GM18507 (cell line): ENCODE measurements at places on chromosomes 6 and 20.

GRCh38 chr6:62623846-62624532, 338.0 kb upstream of the KHDRBS2 start:
- no peak for DNase-seq

DNA sequence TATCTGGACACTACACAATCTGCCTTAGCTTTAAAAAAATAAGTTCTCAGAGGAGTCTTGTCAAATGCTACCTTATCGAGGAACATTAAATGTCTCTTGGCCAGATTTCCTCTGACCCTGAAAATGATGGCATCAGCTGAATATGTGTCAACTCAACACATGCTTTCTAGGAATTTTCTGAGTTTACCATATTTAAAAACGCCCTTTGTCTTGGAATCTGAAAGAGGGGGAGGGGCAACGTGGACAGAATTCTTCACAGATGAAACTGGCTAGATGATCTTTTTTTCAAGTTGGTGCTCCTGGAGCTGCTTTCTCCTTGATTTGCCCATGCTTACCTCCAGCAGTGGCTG, 5.1 kb downstream of the SOX4 start:
- DNase-seq, result no peak

GRCh38 chr6:100568255-100568654, 103.5 kb upstream of the SIM1 start:
- DNase-seq, result no peak

- no peak for DNase-seq
These were observed 163.6 kb downstream of the SYNDIG1 start for GRCh38 chr20:24633026-24633425.

GRCh38 chr6:139378226-139378625, 3.8 kb upstream of the CITED2 start:
- DNase-seq, result no peak

DNA sequence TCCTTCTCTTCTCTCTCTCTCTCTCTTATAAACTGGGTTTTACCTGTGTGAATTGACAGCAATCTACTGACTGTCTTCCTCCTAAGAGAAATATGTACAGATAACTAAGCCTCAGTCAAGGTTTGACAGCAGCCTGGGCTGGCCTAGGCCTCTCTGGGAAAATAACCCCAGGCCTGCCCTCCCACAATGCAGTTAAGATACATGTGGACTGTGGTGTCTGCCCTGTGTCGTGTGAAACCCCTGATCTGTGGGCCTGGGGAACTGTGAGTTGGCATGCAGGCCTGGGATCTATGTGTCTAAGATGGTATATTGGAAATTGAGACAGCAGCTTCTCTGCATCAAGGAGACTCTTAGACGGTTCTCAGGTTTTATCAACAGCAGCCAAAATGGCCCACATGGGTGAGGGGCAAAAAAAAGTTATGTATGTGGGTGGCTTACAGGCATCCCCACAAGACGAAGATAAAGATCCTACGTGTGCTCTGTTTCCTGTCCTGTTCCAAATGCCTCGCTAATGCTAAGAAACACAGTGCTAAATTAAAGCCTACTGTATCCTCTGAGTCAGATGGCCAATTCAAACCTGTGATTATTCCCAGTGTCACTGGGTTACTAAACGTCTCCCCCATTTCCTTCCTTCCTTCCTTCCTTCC, 19.0 kb downstream of the LRFN2 start:
- no peak for DNase-seq

- DNase-seq, result no peak
These were observed 489.8 kb upstream of the SOX4 start for GRCh38 chr6:21103626-21104224.

DNA sequence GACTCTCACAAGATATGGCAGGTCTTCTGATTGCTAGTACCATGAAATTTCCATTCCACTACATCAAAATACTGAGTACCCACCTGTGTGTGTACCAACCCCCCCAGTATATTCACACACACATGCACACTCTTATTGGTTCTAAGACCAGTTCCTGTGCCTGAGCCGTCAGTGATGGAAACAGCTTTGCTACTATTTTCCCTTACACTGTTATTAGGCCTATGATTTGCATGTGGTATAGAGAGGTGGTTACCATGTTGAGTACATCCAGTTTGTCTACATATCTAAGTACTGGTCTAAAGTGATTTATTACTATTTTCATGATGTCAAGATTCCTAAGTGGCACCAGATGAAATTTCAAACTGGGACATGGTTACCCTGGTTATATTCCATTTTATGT, 459.9 kb downstream of the BCKDHB start:
- no peak for DNase-seq

- no peak for DNase-seq
These were observed 199.0 kb downstream of the RNF144B start for GRCh38 chr6:18586133-18586532.

- DNase-seq, result no peak
These were observed 634 bp downstream of the AHI1 start for GRCh38 chr6:135496800-135497411.

GRCh38 chr6:34161857-34162515, 16.1 kb upstream of the GRM4 start:
- DNase-seq, result no peak

DNA sequence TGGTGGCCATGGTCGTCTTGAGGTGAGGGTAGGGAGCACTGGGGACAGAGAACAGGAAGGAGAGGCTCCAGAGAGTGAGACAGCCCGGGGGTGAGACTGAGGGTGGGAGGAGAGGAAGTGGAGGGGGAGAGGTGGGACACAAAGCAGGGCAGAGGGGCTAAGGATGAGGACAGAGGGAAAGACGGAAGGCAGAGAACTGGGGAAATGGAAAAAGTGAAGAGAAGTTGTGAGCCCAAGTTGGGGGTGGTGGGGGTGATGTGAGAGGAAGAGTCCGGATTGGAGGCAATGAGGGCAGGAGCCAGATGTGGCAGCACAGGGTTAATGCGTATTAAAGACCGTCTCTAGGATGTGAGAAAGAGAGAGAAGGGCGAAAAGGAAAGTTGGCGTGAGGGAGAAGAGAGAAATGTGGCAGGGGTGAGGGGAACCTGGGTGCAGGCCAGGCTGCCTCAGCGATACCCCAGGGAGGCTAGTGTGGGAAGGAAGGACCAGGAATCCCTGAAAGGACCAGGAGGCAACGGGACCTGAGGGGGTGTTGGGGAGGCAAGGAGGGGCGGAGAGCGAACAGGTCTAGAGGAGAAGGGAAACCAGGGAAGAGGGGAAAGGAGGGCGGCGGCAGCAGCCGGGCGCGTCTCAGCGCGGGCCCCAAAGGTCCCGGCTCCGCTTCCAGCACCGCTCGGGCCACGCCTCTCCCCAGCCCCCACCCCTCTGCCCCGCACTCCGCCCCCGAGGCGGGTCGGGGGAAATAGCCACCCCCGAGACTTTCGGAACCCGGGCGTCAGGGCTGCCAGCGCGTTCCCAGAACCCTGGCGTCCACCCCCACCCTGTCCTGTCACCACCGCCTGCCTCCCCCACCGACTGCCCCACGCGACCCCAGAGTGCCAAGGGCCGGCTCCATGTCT, at the start of gene PPP1R18:
Gene PPP1R18, minus strand, starts transcription at position 637 of the 899 bp plus-strand sequence. Its CDS starts 627 bp downstream, at position 10.
- DNase-seq, result no peak

DNA sequence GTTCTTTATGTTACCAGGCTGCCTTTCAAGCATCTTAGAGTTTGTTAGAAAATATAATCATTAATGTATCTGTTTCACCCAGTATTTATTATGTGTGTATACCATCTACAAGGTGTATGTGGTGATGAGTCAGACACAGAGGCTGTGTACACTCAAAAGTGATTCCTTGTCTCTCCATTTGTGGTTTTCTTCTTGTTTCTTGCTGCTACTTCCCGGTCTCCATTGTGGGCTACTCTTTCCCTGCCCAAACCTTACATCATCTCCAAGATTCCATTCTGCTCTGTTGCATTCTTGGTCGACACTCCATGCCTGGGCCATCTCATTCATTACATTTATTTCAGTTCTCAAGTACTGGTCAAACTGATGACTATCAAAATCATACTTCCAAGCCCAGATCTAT, 182.2 kb upstream of the STXBP5 start:
- no peak for DNase-seq

- no peak for DNase-seq
These were observed 62.6 kb downstream of the DLL1 start for GRCh38 chr6:170227996-170228945.
